Tibial nerve (tissue), 4 donors: ENCODE measurements at places on chromosomes 1 and 21. TPM values are rescaled to one million over a fixed set of nuclear protein-coding genes. Genes with fewer than 3 reads are reported as not detected.

The AKR7A3 gene
- total RNA-seq, result 3.3 TPM

The IVNS1ABP gene
- total RNA-seq, result 41.8 TPM

The CCDC185 gene
- total RNA-seq, result not detected

The HNRNPCL4 gene
- not detected for total RNA-seq

The CD53 gene
- 12.0 TPM for total RNA-seq

The TPM3 gene
- 251 TPM for total RNA-seq

The C1orf53 gene
- not detected for total RNA-seq

The A3GALT2 gene
- total RNA-seq, result not detected

The S100A9 gene
- total RNA-seq, result 793 TPM

The SPRR2G gene
- not detected for total RNA-seq

The MYOC gene
- total RNA-seq, result 403 TPM

The MX2 gene
- 8.1 TPM for total RNA-seq

The RCAN1 gene
- total RNA-seq, result 51.8 TPM

The MROH9 gene
- not detected for total RNA-seq

The TMEM54 gene
- 13.1 TPM for total RNA-seq

The DENND2D gene
- total RNA-seq, result 21.6 TPM

The DCST2 gene
- total RNA-seq, result 2.2 TPM

The PRKAA2 gene
- 11.5 TPM for total RNA-seq

The LCE6A gene
- total RNA-seq, result not detected

The NUP210L gene
- total RNA-seq, result 0.21 TPM

The TFAP2E gene
- 3.3 TPM for total RNA-seq

The TNFAIP8L2 gene
- total RNA-seq, result 4.4 TPM

The KIF21B gene
- total RNA-seq, result 3.0 TPM

The LIPI gene
- total RNA-seq, result not detected

The IGSF9 gene
- 0.63 TPM for total RNA-seq

The NBPF1 gene
- total RNA-seq, result 55.5 TPM

The OVAAL gene
- total RNA-seq, result not detected

The PWP2 gene
- total RNA-seq, result 4.7 TPM

The RIMS3 gene
- 2.1 TPM for total RNA-seq

The CFAP57 gene
- total RNA-seq, result 0.21 TPM

The ZBTB7B gene
- 53.4 TPM for total RNA-seq

The KCNN3 gene
- 0.22 TPM for total RNA-seq

The RORC gene
- total RNA-seq, result not detected

The S100A12 gene
- not detected for total RNA-seq

The ESRRG gene
- total RNA-seq, result 1.5 TPM

The PLEKHM2 gene
- total RNA-seq, result 80.4 TPM

The DNAJC16 gene
- 26.7 TPM for total RNA-seq

The CHIT1 gene
- 0.39 TPM for total RNA-seq

The DEGS1 gene
- total RNA-seq, result 108 TPM

The IL19 gene
- not detected for total RNA-seq

The MSTO1 gene
- 22.0 TPM for total RNA-seq

The ARTN gene
- 0.66 TPM for total RNA-seq

The C1QTNF12 gene
- total RNA-seq, result 1.3 TPM

The EXO1 gene
- 0.39 TPM for total RNA-seq

The CNKSR1 gene
- total RNA-seq, result 2.6 TPM

The HJV gene
- not detected for total RNA-seq

The BMP8A gene
- 9.6 TPM for total RNA-seq

The SLC35A3 gene
- total RNA-seq, result 17.2 TPM

The PPFIA4 gene
- under 0.01 TPM for total RNA-seq
